ENCODE measurements at places on chromosomes 3 and 15. TPM values are rescaled to one million over a fixed set of nuclear protein-coding genes. Genes with fewer than 3 reads are reported as not detected.

Gene PLAAT1
- not detected for total RNA-seq

Gene MUC20
- 0.20 TPM for total RNA-seq

Gene LRRC2
- 1.5 TPM for total RNA-seq

Gene POTEB
- total RNA-seq = not detected

Gene CCR8
- total RNA-seq = not detected

Gene CLSTN2
- total RNA-seq = 1.6 TPM

Gene IL5RA
- total RNA-seq = not detected

Gene CHRNB4
- total RNA-seq = not detected

Gene ALDH1A3
- 31.0 TPM for total RNA-seq

Gene RASGRP1
- total RNA-seq = 5.1 TPM

Gene ZPLD1
- total RNA-seq = 1.1 TPM

Gene STXBP5L
- not detected for total RNA-seq

Gene C3orf70
- 0.46 TPM for total RNA-seq

Gene ZIC4
- not detected for total RNA-seq
